ENCODE measurements at places on chromosomes 6 and 20.

- DNase-seq: no peak
These were observed 15.3 kb downstream of the CEP85L start for GRCh38 chr6:118635909-118636735.

DNA sequence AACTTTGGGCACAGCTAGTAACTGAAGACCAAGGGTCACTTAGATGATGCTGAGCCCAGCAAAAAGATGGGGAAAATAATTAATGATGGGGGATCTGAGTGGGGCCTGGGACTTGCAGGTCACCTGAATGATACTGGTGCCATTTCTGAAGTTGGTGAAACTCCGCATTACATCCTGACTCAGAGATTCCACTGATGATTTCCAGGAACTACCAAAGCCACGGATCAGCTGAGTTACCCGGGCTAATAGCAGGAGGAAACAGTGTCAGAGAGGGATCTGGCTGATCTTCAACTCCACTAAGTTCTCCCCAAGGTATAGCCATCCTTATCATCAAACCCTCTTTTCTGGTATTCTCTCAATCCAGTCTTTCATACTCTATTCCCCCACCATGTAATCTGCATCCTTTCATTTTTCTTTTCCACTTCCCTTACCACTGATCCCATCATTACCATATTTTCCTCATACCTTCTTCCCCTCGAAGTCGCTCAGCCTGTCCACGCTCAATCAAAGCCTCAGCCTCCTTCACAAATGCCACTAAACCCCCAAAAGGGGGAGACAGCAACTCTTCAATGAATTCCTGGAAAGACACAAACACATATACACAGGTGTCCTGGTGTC, 20.2 kb downstream of the VPS52 start:
- no peak for DNase-seq

DNA sequence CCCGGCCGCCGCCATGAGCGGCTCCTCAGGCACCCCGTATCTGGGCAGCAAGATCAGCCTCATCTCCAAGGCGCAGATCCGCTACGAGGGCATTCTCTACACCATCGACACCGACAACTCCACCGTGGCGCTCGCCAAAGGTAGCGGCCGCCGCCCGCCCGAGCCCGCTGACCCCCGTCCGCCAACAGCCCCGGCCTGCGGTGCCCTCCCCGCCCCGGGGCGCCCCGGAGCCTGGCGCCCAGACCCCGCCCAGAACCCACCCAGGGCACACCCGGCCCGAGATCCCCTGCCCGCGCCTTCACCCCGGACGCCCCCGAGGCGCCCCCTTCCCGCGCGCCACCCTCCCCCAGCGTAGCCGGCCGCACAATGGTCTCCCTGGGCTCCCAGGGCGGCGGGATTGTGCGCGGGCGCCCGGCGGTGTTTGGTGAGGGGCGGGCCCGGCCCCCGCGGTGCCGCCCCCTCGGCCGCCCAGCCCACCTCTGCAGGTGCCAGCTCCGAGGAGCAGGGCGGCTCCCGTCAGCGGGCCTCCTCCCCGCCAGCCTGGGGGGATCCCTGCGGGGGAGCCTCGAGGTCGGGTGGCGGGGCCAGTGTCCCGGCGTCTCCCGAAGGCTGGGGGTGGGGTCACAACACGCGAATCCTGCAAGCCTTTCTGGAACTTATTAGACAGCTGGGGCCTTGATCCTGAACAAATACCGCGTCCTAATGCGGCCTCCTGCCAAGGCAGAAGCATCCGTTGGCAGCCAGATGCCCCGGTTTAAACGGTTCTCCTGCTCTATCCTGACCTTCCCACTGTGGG, 577 bp downstream of the LSM14B start:
- no peak for DNase-seq

GRCh38 chr20:50762045-50762422, 30.7 kb downstream of the PARD6B start:
- no peak for DNase-seq

DNA sequence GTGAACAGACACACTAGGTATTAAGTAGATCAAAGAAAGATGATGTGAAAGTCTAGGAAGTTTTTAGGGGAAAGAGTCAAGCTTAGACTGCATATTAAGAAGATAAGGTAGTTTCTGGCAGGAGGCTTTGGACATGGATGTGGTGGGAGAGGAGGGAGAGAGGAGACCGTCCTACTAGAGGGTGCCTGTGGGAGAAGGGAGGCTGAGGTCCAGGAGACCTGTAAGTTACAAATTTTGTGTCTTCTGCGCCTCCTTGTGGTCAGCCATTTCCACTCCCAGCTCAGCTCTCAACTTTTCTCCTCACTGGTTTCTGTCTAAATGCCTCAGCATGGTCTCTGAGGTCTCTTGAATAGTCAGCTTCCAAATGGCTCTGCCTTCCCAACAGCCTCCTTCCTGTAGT, 193.5 kb downstream of the UNC5CL start:
- no peak for DNase-seq

DNA sequence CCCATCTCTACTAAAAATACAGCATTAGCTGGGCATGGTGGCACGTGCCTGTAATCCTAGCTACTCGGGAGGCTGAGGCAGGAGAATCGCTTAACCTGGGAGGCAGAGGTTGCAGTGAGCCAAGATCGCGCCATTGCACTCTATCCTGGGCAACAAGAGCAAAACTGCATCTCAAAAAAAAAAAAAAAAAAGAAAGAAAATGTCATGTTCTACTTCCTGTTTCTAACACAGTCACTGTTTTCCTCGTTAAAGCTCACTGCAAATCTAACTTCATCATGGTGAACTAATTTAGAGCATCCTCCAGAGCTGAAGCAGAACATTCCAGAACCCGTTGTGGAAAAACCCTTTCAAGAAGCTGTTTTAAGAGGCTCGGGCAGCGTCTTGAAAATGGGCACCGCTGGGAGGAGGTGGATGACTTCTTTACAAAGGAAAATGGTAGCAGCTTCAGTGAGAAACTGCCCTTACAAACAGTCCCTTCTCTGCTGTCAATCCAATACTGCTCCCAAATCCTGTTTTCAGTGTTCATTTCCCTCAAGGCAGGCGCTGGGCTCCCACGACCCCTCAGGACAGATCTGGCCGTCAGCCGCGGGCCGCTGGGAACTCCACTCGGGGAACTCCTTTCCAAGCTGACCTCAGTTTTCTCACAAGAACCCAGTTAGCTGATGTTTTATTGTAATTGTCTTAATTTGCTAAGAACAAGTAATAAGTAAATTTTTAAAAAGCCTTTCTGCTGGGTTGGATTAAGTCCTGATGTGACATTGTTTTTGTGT, 12.5 kb downstream of the CTSZ start:
- DNase-seq: no peak

DNA sequence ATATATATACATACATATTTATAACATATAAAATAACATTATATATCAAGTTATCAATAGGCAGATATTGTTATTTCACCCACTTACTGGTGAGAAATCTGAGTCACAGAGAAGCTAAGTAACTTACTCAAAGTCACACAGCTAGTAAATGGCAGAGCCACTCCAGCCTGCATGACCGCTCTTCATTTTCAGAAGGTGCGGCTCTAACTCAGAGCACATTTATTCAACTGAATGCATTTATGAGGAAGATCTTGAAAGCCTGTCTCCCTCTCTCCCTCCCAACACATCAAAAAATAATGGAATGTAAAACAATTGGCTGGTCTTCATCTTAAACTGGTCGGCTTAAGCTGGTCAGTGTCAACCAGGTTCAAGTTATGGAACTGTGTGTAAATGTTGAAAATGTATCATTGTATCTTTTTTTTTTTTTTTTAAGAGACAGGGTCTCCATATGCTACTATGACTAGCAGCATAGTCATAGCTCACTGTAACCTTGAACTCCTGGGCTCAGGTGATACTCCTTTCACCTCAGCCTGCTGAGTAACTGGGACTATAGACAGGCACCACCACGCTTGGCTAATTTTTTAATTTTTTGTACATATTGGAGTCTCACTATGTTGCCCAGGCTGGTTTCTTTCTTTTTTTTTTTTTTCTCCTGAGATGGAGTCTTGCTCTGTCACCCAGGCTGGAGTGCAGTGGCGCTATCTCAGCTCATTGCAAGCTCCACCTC, 70.7 kb upstream of the NCOA3 start:
- DNase-seq: no peak

- DNase-seq: no peak
These were observed 21.9 kb upstream of the CST4 start for GRCh38 chr20:23710771-23711170.

DNA sequence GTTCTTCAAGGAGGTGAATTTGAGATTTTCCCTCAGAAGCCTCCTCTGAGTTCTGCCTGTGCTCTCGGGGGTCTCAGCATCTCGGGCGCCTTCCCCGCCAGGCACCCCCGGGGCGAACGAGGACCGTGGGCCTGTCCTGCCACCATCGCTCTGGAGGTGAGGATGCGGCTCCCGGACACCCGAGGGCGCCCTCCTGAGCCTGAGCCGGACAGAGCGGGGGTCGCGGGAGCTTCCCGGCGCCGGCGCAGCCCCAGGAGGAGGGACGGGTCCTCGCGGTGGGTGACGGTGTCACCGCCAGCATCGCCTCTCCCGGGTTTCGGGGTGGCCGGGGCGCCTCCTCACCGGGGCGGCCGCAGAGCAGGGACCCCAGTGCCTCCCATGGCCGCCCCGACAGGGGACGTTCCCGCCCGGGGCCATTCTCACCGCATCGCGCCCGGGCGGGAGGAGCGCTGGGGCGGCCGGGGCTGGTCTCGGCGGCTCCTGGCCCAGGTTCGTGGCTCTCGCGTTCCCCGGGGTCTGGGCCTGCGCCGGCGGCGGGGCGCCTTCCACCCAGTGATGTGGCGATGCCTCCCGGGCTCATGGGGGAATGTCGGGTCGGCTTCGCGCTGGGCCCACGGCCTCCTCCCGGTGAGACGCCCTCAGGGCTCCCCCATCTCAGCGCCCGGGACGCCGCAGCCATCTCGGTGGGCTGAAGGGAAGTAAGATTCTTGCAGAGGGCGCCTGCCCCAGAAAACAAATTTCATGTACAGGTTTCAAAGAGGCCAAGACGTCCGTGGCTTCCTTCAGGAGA, 210.5 kb downstream of the ERMARD start:
- DNase-seq: no peak

- no peak for DNase-seq
These were observed at the start of gene CPNE5 for GRCh38 chr6:36838896-36839748. Gene CPNE5 (minus strand): TSS chr6:36839444. CDS start chr6:36839377, 67 bp downstream.

- DNase-seq: no peak
These were observed 287.9 kb downstream of the CDC5L start for GRCh38 chr6:44675449-44675848.

Data from BJ (cell line).